ENCODE measurements at places on chromosomes 1 and 21.

GRCh38 chr1:39105061-39105840 is 79.1 kb downstream of the NDUFS5 start:
- peak; percentile 38 for DNase-seq

DNA sequence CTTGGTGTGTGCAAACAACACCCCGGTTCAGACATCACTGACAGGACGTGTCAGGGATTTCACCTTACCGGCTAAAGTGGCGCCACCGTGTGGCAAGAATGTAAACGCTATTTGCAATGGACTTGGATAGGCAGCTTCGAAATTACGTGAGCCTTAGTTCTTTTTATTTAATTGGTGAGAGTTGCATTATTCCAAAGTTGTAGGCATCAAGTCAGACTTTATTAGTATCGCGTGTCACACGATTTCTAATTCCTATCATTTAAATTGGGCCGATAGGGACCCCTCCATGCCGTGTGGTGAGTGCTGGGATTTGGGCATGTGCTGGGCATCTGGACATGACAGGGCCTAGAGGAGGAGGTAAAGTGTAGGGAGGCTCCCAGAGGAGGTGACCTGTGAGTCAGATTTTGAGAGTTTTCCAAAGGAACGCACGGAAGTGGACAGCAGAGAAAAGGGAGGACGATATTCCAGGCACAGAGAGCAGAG is 14.5 kb upstream of the CPT2 start:
- peak; percentile 75 for DNase-seq

GRCh38 chr1:8082945-8083344 is 56.8 kb upstream of the ERRFI1 start:
- no peak for DNase-seq

GRCh38 chr1:33274446-33274845 is 18.2 kb downstream of the ZNF362 start:
- no peak for DNase-seq

GRCh38 chr1:8182034-8182761 is 135.7 kb upstream of the SLC45A1 start:
- DNase-seq: no peak

DNA sequence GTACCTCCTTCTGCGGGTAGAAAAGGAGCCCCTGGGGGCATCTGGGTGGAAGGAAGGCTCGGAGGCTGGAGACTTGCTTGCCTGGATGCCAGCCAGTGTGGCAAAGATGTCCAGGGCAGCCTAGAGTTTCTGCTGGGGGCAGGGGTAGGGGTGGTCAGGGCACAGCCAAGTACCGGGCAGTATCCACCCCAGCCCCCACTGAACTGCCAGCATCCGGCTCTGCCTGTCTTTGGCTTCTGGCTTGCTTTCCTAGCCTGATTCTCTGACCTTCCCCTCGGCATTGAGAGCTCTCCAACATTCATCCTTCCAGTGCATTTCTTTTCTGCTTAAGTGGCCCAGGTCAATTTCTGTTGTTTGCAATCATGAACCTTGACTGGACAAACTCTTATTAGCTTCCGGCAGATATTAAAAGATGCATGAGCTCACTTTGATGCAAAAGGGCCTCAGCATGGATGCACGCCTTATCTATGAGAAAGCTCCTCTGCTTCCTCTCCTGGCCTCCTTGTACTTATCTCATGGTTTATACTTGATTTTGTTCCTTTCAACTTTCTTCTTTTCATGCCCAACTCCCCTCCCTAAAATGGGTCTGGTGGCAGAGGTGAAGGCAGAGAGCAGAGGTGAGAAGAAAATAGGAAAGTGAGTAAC is 116.9 kb downstream of the HLCS start:
- DNase-seq: no peak

- no peak for DNase-seq
Observed at GRCh38 chr1:246959944-246960693, 28.4 kb upstream of the AHCTF1 start.

- DNase-seq: no peak
Observed at GRCh38 chr21:44441581-44442265, 13.6 kb upstream of the LRRC3 start.

GRCh38 chr21:34072145-34073031 is 990 bp upstream of the MRPS6 start:
- no peak for DNase-seq

DNA sequence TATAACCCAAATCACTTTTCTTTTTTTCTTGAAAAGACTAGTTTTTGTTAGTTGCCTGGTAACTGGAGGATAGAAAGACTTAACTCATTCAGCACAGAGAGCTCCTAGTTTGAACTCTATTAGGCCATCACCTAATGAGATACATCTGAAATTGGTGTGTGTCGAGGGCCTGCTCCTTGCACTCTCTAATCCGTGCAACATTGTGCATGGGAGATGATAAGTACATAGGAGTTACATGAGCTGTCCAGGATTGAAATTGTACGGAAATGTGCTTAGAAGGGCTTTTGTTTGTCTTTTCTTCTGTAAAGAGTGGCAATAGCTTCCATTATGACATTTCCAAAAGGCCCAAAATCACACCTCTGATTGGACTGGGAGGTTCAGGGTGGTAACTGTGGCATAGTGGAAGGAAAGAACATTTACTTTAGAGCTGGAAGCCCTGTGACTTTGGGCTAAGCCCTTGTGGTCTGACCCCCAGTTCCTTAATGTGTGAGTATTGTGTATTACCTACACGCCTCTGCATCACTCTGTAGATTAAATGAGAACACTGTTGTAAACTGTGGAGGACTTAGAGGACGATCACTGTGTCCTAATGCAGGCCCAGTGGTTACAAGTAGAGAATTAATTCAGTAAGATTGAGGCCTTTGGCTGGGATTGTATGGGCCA is 71.2 kb downstream of the FGGY start:
- no peak for DNase-seq

DNA sequence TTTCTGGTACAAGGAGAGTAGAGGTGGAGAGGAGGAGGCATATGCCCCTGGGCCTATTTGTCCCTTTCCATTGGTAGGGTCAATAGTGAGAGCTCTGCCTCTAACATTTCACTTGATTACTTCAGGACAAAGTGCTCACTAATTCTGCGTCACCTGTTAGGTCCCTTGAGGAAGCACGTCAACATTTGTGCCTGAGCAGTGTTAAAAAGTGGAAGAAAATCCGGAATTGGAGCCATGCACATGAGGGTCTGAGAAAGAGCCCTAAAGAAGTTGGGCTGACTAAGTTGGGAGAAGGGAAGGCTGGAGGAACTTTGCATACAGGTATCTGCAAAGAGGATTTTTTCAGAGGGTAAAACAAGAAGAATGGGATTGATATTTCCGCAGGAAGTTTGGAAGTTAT is 1.9 kb downstream of the SLC25A44 start:
- DNase-seq: no peak
